Globus pallidus (tissue), 1 donor: ENCODE measurements at places on chromosomes 2 and 18.

GRCh38 chr18:51593931-51594330 lies 396.4 kb upstream of the MEX3C start:
- DNase-seq = no peak

DNA sequence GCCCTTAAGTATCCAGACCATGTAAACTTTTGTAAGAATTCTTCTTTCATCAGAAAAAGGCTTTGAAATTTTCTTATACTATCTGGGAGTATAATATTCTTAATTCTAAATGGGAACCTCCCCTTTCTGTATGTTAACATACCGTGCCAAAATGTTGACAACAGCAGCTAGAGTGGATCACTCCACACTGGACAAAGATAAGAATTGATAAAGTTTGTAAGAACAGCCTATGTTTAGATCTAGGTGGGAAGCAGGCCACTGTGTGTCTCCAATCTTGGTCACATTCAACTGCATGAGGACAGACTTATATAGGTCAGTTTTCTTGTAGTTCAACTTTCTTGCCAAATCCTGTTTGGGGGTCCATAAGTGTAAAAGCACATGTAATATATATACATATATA lies 235.7 kb downstream of the RPIA start:
- no peak for DNase-seq

DNA sequence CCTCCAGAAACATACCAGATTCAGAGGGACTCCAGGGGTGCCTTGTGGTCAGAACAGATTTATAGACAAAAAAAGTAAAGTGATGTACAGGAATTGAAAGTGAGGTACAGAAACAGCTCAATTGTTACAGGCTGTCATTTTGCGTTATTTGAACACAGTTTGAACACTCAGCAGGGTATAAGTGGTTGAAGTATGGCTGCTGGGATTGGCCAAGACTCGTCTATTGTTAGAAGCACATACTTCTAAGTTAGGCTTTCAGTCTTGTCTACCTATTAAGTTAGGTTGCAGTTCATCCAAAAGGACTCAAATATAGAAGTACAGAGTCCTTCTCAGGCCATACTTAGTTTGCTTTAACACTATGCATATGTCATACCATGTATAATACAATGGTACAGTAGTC lies 21.0 kb upstream of the GRB14 start:
- DNase-seq = no peak

- no peak for DNase-seq
Measured at GRCh38 chr2:20150806-20151571, 73.9 kb downstream of the SDC1 start.

DNA sequence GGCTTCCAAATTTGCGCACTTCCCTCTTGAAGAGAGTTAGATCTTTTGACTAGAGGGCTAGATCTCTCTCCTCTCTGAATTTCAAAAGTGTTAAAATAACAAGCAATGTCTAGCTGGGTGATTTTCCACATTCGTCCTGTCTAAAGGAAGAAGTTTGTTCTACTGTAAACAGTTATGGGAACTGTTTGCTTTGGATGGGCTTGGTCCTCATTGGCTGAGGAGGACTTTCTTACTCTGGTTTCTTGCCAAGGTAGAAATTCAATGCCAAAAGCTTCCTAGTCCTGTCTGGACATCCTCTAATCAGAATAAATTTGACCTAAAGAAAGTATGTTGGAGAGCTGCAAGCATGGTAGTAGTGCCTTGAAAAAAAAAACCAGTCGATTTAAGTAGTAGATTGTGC lies 47.4 kb upstream of the RAPH1 start:
- DNase-seq = no peak

DNA sequence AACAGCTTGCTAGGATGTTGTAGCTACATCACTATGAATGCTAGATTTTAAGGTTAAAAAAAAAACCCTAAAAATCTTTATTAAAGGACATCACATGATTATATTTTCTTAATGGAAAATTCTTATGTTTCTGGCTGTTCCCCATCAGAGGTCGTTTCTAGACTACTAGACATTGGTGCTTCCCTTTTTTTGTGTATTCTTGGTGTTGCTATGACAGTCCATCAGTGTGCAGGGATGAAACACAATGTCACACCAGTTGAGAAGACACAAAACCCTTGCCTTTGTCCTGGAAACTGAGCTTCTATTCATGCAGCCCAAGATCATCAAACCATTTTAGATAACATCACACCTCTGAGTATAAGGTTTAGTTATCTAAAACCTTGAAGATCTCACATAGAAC lies 19.9 kb upstream of the TMEM131 start:
- DNase-seq = no peak
